NCI-H1105 treated with DMSO at 0.1 percent for 48 hours (cell line): ENCODE measurements at places on chromosomes 7 and 10.

- DNase-seq, result no peak
Measured at GRCh38 chr10:32981760-32982159, 23.7 kb upstream of the ITGB1 start.

- DNase-seq, result no peak
Measured at GRCh38 chr10:19929506-19930140, 113.4 kb downstream of the PLXDC2 start.

GRCh38 chr7:149880638-149881311 is 7.0 kb downstream of the ATP6V0E2 start:
- no peak for DNase-seq

- no peak for DNase-seq
Measured at GRCh38 chr10:28548781-28549498, 16.0 kb downstream of the WAC start.

- DNase-seq, result peak; percentile 61
Measured at GRCh38 chr7:18889436-18889835, 228.0 kb downstream of the TWIST1 start.

- DNase-seq, result no peak
Measured at GRCh38 chr7:29445736-29446135, 117.9 kb upstream of the PRR15 start.

- DNase-seq, result no peak
Measured at GRCh38 chr10:48623009-48623408, 18.1 kb upstream of the ARHGAP22 start.
